Activated gamma-delta T cell treated with Interleukin-2 at 50 U/mL for 16 hours (primary cell): ENCODE measurements at places on chromosomes 16 and 17.

DNA sequence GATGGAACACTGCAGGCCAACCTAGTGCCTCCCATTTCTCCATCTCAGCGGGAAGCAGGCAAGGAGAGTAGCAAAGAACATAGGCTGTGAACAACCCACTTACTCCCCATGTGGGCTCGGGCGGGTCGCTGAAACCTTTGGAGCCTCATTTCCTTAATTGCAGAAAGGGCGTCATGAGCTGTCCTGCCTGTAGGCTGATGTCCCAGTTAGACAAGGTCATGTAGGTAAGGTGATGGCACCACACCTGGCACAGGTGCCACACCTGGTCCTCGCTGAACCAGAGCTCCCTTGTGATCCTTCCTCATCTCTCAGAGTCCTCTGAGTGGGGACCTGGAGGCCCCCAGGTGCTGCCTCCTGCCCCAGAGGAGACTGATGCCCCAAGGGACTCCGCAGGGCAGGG, 22.9 kb downstream of the ABCC3 start:
- no peak for DNase-seq

DNA sequence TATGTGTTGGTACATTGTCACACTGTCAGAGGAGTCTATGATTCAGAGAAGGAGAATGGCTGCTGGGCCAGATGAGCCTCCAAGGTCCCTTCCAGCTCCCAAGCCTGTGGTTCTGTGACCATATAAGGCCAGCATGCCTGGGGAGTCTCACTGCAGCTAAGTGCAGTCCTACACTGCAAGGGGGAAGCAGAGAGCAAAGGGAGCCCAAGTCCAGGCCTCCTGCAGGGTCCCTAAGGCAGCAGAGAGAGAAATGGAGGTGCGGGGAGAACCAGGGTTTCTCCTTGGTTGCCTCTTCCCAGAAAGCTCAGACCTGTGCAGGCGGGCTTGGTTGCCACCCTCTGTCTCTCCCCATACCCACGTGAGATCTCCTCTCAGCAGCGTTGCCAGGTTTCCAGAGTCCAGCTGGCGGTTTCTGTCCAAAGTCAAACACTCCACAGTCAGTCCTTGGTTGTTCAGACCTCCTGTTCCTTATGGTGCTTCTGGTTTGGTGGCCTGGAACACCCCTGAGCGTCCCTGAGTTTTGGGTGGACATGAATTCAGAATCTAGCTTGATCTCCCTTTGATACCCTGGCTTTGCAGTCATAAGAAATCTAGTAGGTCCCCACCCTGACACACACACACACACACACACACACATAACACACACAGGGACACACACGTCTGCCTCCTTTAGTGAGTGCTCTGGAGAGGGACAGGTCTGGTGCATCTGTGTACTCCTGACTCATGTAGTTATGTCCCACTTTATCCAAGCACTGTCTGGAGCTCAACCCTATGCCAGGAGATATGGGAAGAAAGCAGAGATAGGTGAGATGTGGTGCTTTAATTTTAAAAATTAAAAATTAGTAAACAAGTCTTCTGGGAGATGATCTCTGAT, 78.8 kb downstream of the GNAO1 start:
- DNase-seq: no peak

GRCh38 chr17:59377410-59377809, 46.0 kb downstream of the YPEL2 start:
- DNase-seq: no peak

DNA sequence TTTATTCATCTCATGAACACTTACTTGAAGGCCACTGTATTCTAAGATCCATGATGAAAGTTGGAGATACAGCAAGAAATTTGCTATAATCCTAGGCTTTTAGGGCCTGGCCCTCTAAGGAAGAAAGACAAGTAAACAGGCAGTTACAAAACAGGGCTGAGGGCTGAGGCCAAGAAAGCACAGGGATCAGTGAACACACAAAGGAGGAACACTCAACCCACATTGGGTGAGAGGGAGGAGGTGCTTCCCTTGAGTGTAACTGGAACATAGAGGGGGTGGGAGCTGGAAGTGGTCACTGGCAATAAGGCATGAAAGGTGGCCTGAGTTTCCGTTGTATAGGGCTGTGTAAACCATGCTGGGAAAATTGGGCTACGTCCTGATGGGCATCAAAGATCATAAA, 112.2 kb downstream of the ZNF18 start:
- DNase-seq: no peak

DNA sequence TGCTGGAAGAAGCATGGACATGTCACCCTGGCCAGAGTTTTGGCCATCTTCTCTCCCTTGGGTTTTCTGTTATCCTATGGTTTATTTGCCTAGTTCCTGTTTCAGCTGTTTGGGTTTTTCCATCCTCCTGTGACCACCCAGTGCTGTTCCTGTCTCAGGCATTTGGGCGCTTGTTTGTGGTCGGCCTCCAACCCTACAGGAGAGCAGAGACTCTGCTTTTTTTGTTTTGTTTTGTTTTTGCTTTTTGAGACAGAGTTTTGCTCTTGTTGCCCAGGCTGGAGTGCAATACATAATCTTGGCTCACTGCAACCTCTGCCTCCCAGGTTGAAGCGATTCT, 3.3 kb upstream of the ZC3H7A start:
- no peak for DNase-seq

DNA sequence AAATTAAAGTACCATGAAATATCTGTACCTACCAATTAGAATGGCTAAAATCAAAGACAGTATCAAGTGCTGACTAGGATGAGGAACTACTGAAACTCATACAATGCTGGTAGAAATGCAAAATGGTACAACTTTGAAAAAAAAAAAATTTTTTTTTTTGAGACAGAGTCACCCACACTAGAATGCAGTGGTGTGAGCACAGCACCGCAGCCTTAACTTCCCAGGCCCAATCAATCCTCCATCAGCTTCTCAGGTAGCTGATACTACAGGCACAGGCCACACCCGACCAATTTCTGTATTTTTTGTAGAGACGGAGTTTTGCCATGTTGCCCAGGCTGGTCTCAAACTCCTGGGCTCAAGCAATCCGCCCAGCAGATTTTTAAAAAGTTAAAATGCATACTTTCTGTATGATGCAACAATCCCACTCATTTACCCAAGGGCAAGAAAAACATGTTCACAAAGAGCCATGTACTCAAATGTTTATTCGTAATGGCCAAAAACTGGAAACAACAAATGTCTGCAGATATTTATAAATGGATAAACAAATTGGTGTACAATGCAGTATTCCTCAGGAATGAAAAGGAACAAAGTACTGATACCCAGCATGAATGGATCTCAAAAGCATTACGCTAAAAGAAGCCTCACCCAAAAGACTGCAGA, 8.7 kb downstream of the SMURF2 start:
- DNase-seq: no peak

DNA sequence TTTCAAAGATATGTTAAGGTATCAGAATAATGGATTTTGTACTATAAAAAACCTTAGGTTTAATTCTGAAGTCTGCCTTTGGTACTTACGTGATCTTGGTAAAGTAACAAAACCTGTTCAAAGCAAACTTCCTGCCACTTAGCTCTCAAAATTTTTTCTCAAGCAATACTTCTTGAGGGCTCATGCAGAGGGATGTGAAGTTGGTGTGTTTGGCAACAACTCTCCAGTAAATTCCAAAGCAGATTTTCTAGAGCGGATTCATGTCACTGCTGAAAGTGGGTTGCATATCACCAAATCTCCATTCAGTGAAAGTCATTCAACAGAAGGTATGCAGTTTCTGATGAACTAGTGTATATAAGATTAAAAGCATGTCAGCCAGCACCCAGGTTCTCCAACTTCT, 856.7 kb downstream of the CDH8 start:
- no peak for DNase-seq

DNA sequence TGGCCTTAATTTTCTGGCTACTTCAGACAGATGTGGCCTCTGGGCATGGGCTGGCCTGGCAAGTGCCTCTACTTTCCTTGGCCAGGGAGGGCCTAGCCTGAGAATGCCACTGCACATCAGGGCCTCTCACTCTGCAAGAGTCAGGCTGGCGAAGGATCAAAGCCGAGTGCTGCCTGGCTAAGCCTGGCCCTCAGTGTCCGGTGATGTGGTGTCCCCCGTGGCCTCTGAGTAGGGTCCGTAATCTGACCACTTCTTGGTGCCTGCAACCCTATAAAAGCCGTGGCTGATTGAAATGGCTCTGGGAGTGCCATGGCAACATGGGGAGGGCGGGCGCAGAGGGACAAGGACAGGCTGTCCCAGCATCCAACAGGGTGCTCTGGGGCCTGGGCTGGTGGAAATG, 30.2 kb downstream of the TBX4 start:
- DNase-seq: no peak

DNA sequence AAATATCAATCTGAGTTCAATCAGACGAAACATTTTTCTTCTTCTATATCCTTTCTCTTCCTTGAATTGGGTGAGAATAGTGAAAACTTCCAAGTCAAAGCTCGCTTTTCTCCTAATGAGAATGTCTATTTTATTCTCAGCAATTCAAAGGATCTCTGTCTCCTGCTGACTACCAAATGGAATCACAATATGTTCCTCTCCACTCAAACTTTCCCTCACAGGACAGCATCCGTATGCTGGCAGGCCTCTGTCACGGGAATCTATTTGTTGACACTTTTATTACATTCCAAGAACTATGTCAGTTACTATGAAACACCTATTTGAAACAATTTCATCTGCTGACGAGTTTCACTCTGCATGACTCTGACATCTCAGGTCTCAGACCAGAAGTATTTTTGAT, 1196.6 kb downstream of the CDH11 start:
- no peak for DNase-seq

- DNase-seq: peak; percentile 82
Observed at GRCh38 chr17:39238311-39238972, 12.7 kb upstream of the STAC2 start.

GRCh38 chr17:46841561-46842379, 9.6 kb upstream of the WNT9B start:
- no peak for DNase-seq

- DNase-seq: no peak
Observed at GRCh38 chr17:4152471-4152870, 9.5 kb downstream of the CYB5D2 start.

DNA sequence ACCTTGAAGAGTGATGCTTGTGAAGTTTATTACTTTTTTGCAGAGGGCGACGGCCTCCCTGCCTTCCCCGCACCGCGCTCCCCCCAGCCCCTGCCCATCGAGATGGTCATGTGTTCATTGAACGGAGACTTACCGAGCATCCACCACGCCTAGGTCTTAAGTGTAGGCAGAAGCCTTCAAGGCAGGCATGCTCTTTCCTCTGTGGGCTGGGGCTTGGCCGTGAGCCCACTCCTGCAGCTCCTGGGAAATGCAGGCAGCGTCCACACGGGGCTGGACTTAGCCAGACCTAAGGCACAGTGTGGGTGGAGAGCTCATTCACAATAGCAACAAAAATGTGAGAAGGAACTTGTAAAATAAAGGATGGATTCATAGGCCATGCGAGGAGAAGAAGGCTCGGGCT, 19.2 kb downstream of the RNF213 start:
- no peak for DNase-seq

- DNase-seq: no peak
Observed at GRCh38 chr16:57143149-57143921, 42.5 kb downstream of the PSME3IP1 start.

- DNase-seq: no peak
Observed at GRCh38 chr16:89014403-89015230, 37.6 kb upstream of the CBFA2T3 start.

DNA sequence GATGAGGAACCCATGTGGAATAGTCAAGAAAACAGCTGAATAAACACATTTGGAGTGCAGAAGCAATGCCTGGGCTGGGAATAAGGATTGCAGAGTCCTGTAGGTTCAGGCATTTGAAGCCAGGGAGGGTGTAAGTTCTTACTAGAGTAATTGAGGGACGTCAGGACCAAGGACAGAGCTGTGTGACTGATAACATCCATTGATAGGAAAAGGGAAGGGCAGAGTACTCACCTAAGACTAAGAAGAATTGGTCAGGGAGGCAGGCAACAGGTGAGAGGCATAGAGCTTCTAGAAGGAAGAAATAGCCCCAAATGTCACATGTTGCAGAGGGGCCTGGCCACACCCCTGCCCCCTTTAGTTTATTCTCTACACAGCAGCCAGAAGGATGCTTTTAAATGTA, 79.8 kb upstream of the TMEM132E start:
- no peak for DNase-seq

DNA sequence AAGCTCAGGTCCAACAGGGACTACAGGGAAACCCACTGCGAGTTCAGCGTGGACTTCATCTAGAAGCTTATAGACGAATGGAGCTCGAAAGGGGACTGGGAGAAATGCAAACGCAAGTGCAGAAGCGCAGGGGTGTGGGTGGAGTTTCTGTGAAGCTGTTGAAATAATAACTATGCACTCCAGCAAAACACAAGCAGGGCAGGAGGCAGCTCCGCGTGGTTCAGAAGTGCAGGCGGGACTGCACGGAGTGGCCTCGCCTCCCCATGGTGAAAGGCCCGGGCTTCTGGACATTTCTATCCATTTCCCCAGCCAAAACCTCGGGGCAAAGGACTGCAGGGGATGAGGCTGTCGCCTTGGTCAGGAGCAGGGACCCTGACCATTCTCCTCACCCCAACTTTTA, 74.5 kb downstream of the ZNF423 start:
- DNase-seq: no peak

DNA sequence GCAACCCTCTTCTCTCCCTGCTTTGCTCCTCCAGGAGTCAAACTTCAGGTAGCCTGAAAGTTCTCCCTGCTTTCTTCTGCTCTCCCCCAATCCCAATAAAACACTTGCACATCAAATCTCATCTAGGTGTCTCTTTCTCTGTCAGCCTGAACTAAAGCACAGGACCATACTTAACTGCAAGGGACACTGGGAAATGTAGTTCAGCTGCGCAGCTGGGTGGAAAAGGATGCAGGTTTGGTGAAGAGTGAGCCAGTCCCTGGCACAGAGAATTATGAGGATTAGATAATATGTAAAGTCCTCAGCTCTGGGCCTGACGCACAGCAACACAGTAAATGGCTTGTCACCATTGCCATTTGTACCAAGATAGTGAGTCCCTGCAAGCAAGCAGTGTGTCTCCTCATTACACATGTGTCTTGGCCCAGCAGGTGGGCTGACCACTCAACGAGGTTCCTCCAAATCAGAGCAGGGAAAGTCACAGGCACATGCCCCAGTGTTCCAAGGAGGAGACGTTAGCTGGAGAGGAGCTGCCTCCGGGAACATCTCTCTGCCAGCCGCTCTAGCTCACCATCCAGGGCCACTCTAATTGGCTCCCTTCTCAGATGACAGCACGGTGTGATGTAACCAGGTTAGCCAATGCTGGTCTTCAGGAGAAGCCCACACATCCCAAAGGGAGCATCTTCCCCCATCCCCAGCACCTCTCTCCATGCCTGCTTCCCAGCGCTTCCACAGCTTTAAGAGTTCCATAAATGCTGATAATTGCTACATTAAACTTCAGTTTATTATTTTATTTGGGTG, 29.7 kb upstream of the IRX3 start:
- no peak for DNase-seq

GRCh38 chr16:67277999-67278772, 1.1 kb upstream of the PLEKHG4 start:
- no peak for DNase-seq

- no peak for DNase-seq
Observed at GRCh38 chr16:86357303-86357702, 153.0 kb upstream of the FOXF1 start.

GRCh38 chr17:64603987-64604386, 58.1 kb downstream of the SMURF2 start:
- no peak for DNase-seq
